Muscle of back (tissue), 13 donors: ENCODE measurements at places on chromosomes 2 and 18. TPM values are rescaled to one million over a fixed set of nuclear protein-coding genes. Genes with fewer than 3 reads are reported as not detected.

DNA sequence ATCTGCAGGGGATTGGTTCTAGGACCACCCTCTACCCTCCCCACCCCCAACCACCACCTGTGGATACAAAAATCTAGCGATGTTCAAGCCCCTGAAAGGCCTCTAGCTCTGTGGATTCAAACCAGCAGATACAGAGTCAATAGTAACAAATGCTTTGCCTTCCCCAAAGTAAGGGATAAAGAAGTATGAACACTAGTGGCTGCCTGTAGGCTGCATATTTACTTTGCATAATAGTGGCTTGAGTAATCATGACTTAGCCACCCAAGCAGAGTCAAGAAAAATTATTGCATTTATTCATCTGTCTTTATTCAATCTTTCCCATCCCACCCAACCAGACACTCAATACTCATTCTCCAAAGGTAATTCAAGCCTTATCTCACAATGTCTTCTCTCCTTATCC, 43.8 kb downstream of the SOCS6 start:
- DNase-seq: no peak

DNA sequence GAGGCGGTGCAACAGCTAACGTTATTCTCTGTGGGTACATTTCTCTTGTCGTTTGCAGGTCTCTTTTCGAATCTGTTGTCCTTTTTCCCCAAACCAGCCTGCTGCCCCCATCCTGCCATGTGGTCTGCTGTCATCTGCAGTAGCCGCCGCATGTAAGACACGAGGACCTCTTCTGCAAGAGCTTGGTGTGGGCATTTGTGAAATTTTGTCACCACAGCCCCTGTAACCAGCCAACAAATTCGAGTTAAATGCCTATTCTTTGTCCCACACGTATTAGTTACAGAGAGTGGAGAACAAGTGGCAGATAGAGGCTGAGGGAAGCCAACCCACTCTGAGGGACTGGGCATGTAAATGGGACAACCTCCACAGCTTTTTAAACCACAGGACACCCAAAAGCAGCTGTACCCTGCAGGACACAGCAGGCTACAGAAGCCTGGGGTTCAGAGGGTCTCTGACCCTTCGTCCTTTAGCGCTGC, 35.0 kb downstream of the ITGA6 start:
- no peak for DNase-seq

GRCh38 chr2:156339865-156340264, 7.3 kb upstream of the NR4A2 start:
- DNase-seq: no peak

DNA sequence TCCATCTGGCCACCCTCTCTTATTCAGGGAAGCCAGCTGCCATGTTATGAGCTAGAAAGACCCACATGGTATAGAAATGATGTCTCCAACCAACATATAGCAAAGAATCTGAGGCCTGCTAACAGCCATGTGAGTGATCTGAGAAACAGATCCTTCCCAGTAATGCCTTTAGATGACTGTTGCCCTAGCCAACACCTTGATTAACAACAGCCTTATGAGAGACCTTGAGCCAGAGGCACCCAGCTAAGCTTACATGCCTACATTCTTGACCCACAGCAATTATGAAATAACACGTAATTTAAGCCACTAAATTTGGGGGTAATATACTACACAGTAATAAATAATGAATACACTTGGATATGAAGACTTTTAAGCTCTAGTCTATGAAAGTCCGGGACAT, 13.0 kb downstream of the KANSL1L start:
- DNase-seq: no peak

DNA sequence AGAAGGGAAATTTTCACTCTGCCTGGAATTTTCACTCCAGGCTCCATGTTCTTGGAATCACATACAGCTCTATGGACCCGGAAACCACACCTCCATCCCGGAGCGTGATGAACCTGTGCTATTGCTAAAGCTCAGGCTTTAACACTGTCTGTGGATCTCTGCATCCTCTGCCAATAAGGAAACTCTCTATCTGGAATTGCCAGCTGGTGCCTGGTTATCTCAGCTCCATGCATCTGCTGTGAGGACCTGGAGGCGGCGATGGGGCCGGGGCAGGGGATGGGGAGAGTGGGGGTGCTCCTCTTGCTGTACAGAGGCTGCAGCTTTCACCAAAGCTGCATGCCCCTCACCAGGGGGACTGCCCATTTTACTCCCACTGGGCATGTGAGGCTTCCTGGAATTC, 754.0 kb upstream of the SOX11 start:
- no peak for DNase-seq

DNA sequence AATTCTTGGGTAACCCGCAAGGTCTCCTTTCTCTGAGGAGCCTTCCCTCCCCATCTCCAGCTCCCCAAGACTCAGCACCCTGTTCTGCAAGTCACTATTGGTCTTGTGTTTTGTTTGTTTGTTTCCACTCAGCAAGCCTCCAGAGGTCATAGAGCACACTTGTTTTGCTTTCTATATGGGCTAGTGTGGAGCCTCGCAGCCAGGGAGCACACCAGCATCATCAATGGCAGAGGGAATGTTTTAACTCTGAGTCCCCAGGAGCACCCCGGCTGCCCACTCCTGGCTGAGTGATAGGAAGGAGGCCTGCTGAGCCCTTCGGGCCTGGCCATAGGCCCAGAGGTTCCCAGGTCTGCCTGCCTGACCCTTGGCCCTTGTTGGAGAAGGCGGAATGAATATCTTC, 36.6 kb downstream of the GLI2 start:
- no peak for DNase-seq

DNA sequence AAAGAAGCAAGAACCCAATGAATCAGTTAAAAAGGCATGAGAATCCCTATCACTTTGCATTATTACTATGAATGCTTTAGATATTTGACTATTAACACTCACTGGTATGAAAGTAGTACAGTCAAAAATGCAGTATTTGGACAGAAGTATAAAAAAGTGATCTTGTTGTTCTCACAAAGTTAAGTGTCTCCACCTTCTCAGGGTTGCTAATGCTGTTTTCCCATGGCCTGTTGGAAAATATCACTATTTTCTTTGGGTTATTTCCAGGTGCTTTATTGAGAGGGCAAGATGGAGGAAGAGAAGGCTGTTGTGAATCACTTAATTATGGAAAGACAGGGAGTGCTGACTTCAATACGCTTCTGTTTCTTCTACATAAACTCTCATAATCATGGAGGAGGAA, 13.6 kb upstream of the CREB1 start:
- no peak for DNase-seq

- DNase-seq: no peak
Measured at GRCh38 chr2:96109931-96110511, 6.3 kb downstream of the ADRA2B start.

- no peak for DNase-seq
Measured at GRCh38 chr2:185859506-185859905, 120.9 kb downstream of the FSIP2 start.

GRCh38 chr18:9708434-9709303, 568 bp downstream of the RAB31 start:
- no peak for DNase-seq

- no peak for DNase-seq
Measured at GRCh38 chr2:15825276-15825980, 114.9 kb upstream of the MYCN start.

DNA sequence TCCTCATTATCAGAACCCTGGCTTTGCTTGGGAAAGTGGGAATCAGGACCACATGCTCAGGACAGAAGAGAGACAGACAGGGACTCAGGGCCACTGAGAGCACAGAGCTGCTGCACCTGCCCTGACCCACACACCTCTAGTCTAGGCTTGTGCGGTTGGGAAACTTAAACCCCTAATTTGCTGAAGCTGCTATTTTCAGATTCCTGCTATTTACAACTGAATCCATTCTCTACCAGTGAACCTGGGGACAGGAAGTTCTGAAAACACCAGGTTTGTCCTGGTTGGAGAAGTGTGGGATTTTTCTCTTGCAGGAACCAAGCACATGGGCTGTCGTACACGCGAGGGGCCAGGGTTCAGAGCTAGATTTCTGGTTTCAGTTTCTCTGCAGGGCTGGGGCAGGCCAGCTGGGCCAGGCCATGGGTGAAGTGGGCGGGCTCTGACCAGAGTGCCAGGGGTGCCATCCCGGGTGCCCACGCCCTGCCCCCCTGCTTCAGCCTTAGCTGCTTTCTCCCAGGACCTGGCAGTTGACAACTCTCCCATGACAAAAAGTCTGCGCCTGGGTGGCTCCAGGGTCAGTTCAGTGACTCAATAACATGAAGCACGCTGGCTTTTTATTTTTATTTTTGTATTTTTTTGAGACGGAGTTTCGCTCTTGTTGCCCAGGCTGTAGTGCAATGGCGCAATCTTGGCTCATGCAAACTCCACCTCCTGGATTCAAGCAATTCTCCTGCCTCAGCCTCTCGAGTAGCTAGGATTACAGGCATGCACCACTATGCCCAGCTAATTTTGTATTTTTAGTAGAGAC, 51.3 kb upstream of the SLC1A4 start:
- DNase-seq: no peak

DNA sequence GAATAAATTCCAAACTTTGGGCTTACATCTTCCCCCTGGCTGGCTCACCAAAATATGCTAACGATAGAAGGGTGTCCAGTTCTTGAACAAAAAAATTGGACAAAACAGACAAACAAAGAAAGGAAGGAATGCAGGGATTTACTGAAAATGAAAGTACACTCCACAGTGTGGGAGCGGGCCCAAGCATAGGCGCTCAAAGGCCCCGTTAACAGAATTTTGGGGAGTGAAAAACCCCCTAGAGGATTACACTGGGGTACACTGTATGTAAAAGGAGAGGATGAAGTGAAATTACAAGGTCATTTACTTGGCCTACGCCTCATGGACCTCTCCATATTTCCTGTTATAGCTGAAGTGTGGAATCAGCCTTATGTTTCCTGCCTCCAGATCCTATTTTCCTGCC, 899.7 kb downstream of the DSC3 start:
- no peak for DNase-seq

DNA sequence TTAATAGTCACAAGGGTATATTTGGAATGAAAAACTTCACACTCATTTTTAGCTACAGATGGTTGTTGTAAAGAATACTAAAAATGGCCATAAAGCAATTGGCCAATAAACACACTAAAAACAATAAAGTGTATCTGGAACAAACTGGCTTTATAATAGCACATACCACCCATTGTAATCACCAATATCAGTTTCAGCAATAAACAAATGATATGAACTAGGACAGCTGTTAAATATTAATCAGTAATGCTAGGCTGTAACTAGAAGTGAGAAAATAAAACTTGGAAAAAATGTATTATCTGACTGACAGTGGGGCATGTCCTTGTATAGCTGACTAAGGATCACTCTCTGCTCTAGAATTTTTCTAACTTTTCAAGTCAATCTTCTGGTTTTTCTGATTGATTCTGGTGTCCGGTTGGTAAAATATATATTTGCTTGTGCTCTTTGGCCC, 312.5 kb downstream of the RND3 start:
- DNase-seq: peak; percentile 69

- DNase-seq: peak; percentile 78
Measured at GRCh38 chr2:43676322-43677050, at the start of gene C1GALT1C1L. Gene C1GALT1C1L, minus strand, starts transcription at chr2:43676429. Its CDS starts 107 bp downstream, at chr2:43676322.

DNA sequence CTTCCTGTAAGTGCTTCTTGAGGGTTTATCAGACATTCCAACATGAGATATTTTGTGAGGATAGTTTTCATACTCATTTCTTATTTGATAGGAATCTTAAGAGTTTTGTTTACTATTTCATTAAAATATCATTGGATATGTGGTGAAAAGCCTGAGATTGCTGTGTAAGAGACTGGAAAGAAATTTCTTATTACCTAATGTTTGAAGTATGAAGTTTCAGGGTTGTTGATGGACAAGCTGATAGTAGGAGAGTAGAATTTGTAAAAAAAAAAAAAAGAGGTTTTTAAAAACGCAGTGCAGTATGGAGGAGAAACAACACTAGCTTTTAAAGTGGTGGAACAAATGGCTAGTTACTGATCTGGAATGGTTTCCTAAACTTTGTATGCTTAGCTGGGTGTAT, 7.7 kb downstream of the EPB41L5 start:
- no peak for DNase-seq

DNA sequence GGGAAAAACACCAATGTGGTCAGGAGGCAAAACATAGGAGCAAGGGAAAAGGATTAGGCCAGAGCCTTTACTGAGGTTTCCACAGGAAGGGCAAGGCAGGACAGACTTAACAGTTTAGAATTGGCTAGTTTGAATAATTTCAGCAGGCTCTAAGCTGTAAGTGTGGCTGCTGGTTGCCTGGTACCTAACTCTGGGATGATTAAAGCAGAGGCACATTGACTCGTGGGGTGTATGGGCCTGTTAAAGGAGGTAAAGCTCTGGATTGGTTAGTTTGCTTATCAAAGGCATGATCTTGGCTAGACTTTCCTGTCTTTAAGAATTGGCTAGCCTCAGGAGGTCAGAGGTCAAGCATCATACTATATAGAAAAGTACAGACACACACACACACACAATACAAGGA, 132.6 kb downstream of the SPAG16 start:
- DNase-seq: no peak

GRCh38 chr18:9124824-9125223, 11.8 kb upstream of the ANKRD12 start:
- DNase-seq: no peak

- no peak for DNase-seq
Measured at GRCh38 chr2:78940998-78941397, 84.5 kb upstream of the REG3G start.

DNA sequence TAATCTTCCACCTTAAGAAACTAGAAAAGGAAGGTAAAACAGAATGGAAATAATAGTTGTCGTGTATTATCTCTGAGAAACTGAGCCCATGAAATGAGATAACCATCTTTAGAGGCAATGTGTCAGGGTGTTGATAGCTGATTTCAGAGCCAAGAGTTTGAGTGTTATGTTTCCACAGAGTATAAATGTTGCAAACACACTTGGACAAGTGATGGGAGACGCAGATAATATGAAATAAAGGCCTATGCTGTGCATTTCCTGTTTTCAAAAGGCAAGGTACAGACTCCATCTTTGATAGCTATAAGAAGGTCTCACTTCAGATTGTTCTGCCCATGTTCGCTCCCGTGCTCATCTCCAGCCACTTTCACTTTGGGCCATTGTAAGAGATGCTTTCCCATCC, 25.9 kb upstream of the DNER start:
- no peak for DNase-seq

Gene C2orf78
- not detected for polyA plus RNA-seq

Gene SLC5A6
- polyA plus RNA-seq: 22.0 TPM

Gene SP110
- 12.6 TPM for polyA plus RNA-seq

Gene CBLN2
- 0.12 TPM for polyA plus RNA-seq

Gene FAM237A
- polyA plus RNA-seq: not detected

Gene OLA1
- 221 TPM for polyA plus RNA-seq

Gene LCT
- 0.03 TPM for polyA plus RNA-seq

Gene CD8B
- polyA plus RNA-seq: not detected

Gene AMER3
- not detected for polyA plus RNA-seq

Gene POTEI
- 0.11 TPM for polyA plus RNA-seq

Gene DTNA
- 97.9 TPM for polyA plus RNA-seq

Gene IL1RL1
- polyA plus RNA-seq: 0.34 TPM

Gene CYRIA
- polyA plus RNA-seq: 8.9 TPM
